ENCODE measurements at places on chromosomes 6 and 20.
A peak's percentile ranks its signal among the peaks of the same experiment; 100 is the strongest.

DNA sequence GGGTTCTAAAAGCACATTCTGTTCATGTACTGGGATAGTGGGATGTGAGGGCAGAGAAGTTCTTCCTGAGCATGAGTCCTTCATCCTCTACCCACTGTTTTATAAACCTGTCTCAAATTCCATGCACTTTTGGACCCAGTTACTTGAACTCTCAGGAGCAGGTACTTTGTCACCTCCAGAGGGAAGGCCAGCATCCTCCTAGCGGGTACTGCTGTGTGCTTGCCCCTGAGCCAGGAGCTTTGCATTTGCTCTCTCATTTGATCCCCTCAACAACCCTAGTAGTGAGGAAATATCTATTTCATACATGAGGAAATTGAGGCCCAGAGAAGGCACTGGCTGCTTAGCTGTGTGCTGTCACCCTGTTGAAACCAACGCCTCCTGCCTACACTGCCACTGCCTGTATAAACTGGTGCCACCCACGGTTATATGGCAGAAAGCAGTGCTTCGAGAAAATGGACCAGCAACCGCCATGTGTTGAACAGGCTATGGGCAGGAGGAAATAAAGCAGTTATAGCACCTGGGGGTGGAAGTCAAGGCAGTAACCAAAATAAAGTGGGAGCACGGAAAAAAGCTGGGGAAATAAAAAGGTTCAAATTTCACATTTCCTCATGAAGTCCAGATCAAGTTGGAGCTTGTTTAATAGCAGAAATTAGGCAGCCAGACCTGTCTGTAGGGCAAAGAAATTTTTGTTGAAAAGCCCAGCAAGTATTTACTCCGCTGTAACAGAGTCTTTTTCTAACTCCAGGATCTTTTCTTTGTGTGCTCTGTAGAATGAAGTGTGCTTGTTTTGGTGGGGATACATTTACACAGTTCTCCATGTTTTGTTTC, 38.0 kb downstream of the KLHL31 start:
- no peak for DNase-seq

DNA sequence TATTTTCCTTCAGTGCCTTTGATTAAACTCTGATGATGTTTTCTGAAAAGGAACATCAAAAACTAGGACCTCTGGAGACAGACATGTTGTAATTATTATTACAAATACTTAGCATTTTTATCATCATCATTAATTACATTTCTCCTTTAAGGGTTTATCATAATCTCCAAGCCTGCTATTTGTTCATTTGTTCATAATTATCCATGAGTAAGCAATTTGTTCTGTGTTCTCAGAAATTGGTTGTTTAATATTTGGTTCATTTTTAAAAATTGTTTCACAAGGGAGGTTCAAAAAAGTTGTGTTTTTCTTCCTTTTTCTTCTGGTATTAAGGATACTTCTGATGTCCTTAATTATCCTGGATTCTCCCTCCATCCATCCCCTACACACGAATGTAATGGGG, 850.2 kb upstream of the FLRT3 start:
- no peak for DNase-seq

- no peak for DNase-seq
These were observed 59.1 kb upstream of the BHLHE23 start for GRCh38 chr20:63065911-63066310.

GRCh38 chr6:163825033-163825432, 410.5 kb downstream of the QKI start:
- no peak for DNase-seq

DNA sequence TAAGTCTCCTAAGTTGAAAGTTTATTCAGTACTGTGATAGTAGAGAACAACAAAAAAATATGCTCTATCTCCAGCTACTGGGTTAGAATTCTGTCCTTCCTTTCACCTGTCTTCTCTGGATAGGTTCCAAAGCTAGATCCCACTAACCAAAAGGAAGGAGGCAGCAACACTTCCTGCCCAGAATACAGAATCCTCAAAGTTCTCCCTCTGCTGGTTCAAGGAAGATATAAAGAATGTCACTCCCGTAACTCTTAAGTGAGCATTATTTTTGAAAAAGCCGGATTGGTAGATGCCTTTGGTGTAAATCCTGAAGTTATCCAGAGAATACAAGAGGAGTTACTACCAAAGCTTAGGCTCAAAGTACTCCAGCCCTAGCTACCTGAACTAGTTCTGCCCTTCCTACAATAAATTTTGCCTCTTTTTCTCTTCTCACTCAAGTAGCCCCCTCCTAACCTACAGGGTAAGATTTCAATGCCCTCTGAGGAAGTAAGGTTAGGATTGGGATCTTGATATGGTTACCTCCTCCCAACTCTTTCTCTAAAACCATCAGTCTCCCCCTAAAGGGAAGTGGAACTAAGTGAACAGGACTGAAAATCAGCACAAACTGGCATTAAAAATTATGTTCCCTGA, 26.0 kb upstream of the CRIP3 start:
- DNase-seq = no peak

- DNase-seq = no peak
These were observed 14.0 kb downstream of the TSPYL4 start for GRCh38 chr6:116239856-116240255.

DNA sequence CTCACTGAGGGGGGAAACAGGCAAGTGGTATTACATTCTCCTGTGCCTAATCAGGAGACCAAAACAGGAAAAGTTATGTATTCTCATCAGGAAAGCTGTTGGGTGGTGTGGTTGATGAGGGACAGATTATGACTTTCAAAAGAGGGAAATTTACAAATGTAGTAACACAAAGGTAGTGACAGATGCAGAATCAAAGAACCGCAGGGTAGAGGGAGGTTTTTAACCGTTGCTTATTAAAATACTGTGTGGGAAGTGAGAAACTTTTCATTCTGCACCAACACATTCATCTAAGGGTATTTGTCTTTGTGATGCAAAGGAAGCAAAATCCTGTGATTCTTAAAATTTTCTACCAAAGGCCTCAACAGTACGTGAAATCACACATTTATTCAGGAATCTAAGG, 288.2 kb upstream of the MAN1A1 start:
- no peak for DNase-seq

GRCh38 chr6:44264154-44265006, 971 bp downstream of the NFKBIE start:
- peak; percentile 52 for DNase-seq

DNA sequence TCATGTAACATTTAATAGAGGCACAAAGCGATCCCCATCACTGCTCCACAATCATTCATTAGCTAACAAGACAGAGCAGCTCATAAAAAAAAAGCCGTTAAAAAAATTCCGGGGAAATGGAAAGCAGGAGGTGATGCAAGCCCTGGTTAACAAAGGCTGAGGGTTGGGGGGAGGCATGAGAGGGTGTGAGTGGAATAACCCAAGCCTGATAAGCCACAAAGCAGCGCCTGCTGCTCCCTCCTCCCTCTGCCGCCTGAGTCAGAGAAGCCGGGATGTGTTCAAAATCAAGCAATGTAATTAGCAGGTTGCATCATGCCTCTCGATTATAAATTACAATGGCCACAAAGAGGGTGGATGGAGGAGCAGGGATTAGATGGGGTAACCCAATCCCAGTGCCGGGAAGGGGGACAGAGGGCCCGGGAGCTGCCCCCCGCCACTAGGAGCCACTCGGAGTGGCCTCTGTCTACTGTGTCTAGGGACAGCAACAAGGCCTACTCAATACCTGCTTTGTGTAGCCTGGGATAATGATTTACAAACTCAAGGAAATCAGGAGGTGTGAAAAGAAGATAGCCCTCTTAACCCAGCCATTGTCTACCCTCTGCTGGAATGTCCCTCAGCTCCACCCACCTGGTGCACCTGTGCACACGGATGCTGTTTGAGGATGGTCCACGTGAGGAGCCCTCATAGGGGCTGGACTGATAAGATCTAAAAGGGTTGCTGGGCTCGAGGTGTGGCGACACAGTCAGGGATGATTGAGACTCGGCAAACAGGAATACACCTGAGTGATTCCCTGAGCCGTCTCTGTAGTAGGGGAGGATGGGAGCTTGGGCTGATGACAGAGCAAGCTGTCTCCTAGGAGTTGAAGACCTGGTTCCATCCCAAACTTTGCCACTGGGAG, 156.9 kb downstream of the VEGFA start:
- DNase-seq = no peak

GRCh38 chr20:43778375-43778774, 51.6 kb upstream of the GTSF1L start:
- no peak for DNase-seq

- DNase-seq = no peak
These were observed 48.4 kb downstream of the BMP5 start for GRCh38 chr6:55826941-55827340.

DNA sequence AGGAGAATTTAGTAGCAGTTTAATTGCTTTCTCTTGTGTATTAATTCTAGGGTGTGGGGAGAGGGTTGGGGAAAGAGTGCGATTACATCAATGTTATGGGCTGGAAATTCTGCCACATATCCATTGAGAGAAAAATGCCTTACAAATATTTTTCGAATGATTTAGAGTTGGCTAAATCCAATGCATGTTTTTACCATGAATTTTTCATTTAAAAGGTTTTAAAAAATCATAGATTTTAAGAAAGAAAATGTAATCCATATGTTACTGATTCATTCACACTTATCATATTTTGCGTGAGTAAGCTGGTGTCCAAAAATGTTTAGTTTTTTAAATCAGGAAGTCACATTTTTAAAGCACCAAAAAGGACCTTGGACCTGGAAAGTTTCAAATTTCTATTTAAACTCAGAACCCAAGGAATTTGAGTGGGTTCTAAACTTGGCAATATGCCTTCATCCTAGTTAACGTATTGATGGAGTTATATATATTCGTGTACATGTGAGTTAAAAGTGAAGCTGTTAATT, 627.4 kb upstream of the CITED2 start:
- DNase-seq = no peak

GRCh38 chr20:39871013-39871412, 818.0 kb downstream of the MAFB start:
- no peak for DNase-seq

DNA sequence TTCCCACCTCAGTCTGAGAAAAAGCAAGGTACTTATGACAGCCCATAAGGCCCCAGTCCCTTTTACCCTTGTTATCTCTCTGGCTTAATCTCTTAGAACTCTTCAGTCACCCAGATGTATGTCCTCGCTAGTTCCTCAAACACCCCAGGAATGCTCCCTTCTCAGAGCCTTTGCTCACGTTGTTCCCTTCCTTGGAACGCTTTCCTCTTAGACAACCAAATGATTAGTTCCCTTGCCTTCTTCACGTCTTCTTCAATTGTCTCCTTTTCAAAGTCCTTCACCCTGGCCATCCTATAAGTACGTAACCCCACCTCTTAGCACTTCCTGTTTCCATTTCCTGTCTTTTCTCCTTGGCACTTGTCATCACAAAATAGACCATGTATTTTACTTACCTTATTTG, 1.1 kb upstream of the APOBEC2 start:
- DNase-seq = no peak

DNA sequence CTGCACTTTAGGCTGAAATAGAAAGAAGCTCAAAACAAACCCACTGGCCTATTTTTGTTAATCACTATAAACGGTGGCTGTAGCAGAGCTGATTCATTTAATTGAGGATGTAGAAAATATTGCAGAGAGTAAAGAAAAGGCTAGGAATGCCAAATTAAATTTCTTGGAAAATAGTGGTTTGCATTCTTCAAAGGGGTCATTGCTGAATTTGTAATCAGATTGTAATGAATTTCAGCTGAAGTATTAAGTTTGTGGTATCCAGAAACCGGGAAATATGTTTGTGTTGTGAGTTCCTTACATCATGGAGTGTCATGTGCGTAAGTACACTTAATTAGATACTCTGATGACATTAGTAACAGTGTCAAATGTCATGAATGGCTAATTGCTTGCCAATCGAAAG, 203.0 kb downstream of the SAMD5 start:
- no peak for DNase-seq
